ENCODE measurements at places on chromosomes 3 and 15.

DNA sequence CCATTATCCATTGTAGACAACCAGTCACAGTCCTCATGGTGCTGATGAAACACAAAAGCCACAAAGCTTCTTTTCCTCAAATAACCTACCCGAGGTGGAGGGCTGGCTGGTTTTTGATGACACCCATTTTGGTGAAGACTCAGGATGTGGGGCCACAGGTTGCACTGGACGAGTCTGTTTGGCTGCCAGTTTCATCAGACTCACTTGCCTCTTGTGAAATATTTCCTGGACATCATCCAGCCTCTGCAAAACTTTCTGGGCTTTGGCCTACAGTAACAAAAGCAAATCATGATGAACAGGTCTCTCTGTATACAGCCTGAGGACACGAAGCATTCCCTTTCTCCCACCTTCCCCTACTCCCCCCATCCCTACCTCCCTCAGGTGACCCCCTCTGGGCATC, 42.2 kb downstream of the B3GNT5 start:
- H3K27me3 ChIP-seq = no peaks in the 10 kb centered on the region
- peak overlapping the region; percentile 62 for H3K27ac ChIP-seq
- H3K36me3 ChIP-seq = no peaks in the 10 kb centered on the region
- DNase-seq = peak; percentile 82
- H3K4me1 ChIP-seq = no peaks in the 10 kb centered on the region

- peaks cover 19% of the 10 kb centered on the region for H3K27me3 ChIP-seq
- H3K4me3 ChIP-seq = no peak overlapping the region
- H3K27ac ChIP-seq = no peak overlapping the region
- DNase-seq = no peak
- H3K36me3 ChIP-seq = no peaks in the 10 kb centered on the region
These were observed 28.2 kb upstream of the GOLGA6C start for GRCh38 chr15:75230016-75230343.

- peak within 1 kb of the TSS; percentile 13 for H3K27ac ChIP-seq
- H3K4me1 ChIP-seq = peaks cover 6% of the 10 kb centered on the region
- no peak for DNase-seq
- H3K27me3 ChIP-seq = no peaks in the 10 kb centered on the region
These were observed at the start of gene TYRO3 for GRCh38 chr15:41558400-41559238. TSS of gene TYRO3 (plus strand) at chr15:41559212. CDS start at chr15:41559258, 46 bp downstream.

DNA sequence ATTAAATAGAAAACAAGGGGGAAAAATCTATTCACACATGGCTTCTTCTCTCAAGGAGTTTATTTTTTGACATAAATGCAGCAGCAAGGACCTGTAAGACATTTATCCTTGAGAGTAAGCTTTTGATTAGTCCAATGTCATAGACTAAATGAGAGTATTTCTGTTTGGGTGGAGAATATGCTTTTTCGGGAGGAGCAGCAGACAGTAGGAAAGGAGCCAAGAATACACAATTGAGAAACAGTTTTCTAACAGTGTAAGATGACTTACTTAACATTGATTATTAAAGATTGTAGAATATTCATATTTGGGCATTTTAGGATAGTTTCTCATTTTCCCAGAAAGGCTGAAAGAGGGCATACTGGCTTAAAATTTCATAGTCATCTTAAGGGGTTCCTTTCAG, 65.9 kb upstream of the PAQR5 start:
- no peaks in the 10 kb centered on the region for H3K27me3 ChIP-seq
- H3K36me3 ChIP-seq = no peaks in the 10 kb centered on the region
- no peak overlapping the region for H3K27ac ChIP-seq
- H3K4me3 ChIP-seq = no peak overlapping the region
- no peak for DNase-seq
- H3K4me1 ChIP-seq = no peaks in the 10 kb centered on the region

DNA sequence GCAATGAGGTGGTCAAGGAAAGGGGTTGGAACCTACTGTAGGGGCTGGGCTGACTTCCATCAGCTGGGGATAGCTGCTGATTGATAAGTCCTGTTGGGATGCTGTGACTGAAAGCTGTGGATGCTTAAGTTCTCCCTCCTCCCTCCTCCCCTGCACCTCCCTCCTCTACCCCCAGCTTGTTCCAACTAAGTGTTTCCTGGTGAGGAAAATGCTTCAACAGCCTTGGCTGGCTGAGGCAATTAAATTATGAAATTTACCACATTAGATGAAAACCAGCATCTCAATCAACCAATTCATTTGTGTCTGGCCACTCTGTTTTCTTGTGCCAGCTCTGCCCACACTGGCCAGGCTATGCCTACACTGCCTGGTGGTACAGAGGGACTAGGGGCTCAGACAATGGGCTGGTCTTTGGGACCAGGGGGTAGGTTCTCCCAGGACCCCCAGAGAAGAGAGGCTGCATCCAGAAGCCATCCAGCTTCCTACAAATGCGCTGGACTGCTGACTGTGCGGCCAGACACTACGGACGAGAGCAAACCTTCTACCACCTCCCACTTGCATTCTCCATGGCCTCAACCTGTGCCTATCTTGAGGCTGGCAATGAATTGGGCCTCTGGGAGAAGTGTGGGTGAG, 2.5 kb downstream of the KLHL25 start:
- DNase-seq = no peak
- H3K27me3 ChIP-seq = no peaks in the 10 kb centered on the region
- no peaks in the 10 kb centered on the region for H3K36me3 ChIP-seq
- peaks cover 11% of the 10 kb centered on the region for H3K4me1 ChIP-seq
- H3K27ac ChIP-seq = no peak overlapping the region

GRCh38 chr15:65384895-65385869, 7.4 kb upstream of the IGDCC3 start:
- DNase-seq = peak; percentile 79
- H3K4me3 ChIP-seq = peak overlapping the region; percentile 25
- peak overlapping the region; percentile 49 for H3K27ac ChIP-seq
- no peaks in the 10 kb centered on the region for H3K36me3 ChIP-seq
- H3K4me1 ChIP-seq = no peaks in the 10 kb centered on the region
- no peaks in the 10 kb centered on the region for H3K27me3 ChIP-seq

DNA sequence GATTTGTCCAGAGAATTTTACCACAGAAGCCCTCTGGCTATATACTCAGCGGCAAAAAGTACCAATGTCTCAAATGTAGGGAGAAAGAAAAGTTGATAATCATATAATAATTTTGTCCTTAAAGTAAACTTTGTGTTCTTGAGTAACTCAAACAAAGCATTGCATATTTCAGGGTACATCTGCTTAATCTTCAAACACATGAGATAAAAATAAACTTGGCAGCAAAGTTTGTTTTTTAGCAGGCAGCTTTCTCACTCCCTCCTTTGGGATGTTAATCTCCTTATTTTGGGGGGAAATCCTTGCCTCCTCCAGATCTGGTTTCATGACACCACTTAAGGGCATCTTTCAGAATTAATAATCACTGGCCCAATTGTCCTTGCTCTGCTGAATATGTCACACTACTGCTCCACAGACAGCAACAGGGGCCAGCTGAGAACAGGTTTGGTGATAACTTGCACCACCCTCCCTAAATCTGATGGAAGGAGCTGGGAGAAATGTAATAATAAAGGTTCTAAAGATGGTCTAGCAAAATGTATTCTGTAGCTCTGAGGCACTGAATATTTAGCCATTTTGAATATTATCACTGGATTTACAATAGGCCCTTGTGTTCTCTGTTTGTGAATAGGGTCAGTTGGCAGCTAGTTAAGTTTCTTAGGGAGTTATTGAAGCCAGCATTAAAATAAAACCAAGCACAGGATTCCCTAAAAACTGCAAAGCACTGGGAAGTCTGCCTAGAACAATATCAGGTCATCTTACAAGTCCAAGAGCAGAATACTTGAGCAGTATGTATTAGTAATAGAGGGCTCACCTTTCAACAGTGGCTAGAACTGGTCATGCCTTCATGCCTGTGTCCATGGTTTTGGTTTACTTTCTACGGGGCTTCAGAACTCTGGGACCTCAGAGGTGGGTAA, 79.2 kb downstream of the EFL1 start:
- peak overlapping the region; percentile 27 for H3K27ac ChIP-seq
- H3K27me3 ChIP-seq = no peaks in the 10 kb centered on the region
- no peak for DNase-seq
- H3K4me3 ChIP-seq = no peak overlapping the region
- H3K36me3 ChIP-seq = no peaks in the 10 kb centered on the region
- H3K4me1 ChIP-seq = peaks cover 5% of the 10 kb centered on the region

- H3K27ac ChIP-seq = peak overlapping the region; percentile 100
- H3K27me3 ChIP-seq = no peaks in the 10 kb centered on the region
- H3K4me3 ChIP-seq = peak overlapping the region; percentile 99
- DNase-seq = no peak
These were observed 1.1 kb upstream of the CSRNP1 start for GRCh38 chr3:39154280-39155021.

DNA sequence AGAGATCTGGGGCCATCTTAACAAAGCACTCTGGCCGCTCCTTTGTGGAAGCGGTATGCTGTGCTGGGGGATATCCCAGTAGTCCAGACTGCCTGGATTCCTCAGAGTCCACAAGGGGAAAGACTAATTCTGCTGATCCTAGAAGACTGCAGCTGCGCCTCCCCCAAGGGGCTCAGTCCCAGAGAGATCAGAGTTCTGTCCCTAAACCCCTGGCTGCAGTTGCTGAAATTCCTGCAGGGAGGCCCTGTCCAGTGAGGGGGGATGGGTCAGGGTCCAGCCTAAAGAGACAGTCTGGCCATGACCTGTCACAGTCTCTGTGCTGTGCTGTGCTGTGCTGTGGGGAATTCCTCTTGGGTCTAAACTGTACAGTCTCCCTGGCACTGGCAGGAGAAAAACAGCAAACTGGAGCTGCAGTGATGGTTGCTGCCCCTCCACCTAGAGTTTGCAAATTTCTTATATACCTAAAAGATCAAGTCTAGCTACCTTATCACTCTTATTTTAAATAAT, 575.1 kb upstream of the UBE2E2 start:
- H3K4me3 ChIP-seq = no peak overlapping the region
- H3K4me1 ChIP-seq = no peaks in the 10 kb centered on the region
- DNase-seq = no peak
- H3K27ac ChIP-seq = no peak overlapping the region
- H3K27me3 ChIP-seq = no peaks in the 10 kb centered on the region

GRCh38 chr3:171347301-171348039, 112.7 kb downstream of the TNIK start:
- H3K4me3 ChIP-seq = no peak overlapping the region
- H3K4me1 ChIP-seq = no peaks in the 10 kb centered on the region
- H3K36me3 ChIP-seq = no peaks in the 10 kb centered on the region
- no peaks in the 10 kb centered on the region for H3K27me3 ChIP-seq
- DNase-seq = no peak

GRCh38 chr3:169754711-169755110, 10.1 kb downstream of the TERC start:
- no peaks in the 10 kb centered on the region for H3K36me3 ChIP-seq
- H3K27me3 ChIP-seq = no peaks in the 10 kb centered on the region
- no peak overlapping the region for H3K27ac ChIP-seq
- no peak for DNase-seq

- H3K27ac ChIP-seq = peak overlapping the region; percentile 5
- no peaks in the 10 kb centered on the region for H3K36me3 ChIP-seq
- no peak overlapping the region for H3K4me3 ChIP-seq
- no peaks in the 10 kb centered on the region for H3K27me3 ChIP-seq
- DNase-seq = no peak
These were observed 208.5 kb downstream of the LPP start for GRCh38 chr3:188362405-188362831.

DNA sequence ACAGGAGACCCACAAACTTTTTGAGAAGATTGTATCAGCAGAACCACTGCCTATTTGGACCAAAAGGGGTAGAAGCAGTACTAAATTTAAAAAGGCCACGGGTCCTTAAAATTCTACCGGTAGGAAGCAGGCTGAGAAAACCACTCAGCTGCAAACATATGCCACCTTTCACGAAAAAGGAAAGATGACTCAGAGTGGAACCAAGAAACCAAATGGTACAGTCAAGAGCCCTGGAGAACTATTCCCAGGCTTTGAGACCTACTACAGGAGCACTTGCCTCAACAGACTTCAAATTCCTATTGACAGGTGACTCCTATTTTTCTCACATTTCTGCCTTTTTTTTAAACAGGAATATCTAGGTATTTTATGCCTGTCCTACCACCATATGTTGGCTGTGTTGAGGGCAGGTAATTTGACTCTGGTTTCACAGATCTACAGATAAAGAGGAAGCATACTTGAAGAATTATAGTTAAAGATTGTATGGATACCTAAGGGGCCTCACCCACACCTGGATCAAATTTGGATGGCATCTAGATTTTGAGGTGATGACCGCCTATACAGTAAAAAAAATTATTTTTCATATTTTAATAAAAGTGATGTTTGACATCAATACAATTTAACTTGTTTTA, 10.1 kb downstream of the GOLIM4 start:
- no peaks in the 10 kb centered on the region for H3K27me3 ChIP-seq
- no peaks in the 10 kb centered on the region for H3K4me1 ChIP-seq
- no peak overlapping the region for H3K27ac ChIP-seq
- H3K4me3 ChIP-seq = no peak overlapping the region
- H3K36me3 ChIP-seq = no peaks in the 10 kb centered on the region

DNA sequence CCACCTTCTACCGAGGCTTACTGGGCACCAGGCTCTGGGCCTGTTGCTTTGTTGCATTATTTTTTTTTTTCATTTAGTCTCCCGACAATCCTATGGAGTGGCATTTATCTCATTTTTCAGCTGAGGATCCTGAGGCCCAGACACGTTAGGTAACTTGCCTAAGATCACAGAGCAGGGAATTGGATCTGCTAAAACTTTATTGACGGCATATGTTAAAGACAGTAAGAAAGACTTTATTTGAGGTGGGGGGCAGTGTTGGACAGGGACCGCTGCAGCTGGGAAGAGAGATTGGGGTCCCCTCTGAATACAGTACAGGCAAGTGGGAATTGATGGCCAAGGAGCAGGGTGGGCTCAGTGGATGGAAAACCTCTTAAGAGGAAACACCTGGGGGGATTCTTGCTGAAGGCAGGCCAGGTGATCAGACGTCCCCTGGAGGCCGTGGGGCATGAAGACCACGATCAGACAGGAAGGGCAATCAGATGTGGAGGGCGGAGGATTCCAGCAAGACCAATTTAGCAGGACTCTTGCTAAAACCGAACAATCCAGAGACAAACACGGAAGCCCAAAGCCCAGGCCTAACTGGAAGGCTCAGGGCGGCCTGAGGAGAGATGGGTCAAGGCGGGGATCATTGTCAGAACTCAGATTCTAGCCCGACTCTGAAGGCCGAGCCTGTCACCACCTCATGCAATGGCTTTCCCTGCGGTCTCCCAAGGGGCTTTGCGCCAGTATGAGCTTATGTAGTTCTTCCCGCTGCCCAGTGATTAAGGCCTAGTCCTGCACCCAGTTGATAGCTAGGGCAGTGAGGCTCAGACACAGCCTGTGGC, 53.7 kb downstream of the RGMA start:
- H3K27me3 ChIP-seq = no peaks in the 10 kb centered on the region
- H3K36me3 ChIP-seq = no peaks in the 10 kb centered on the region
- H3K4me1 ChIP-seq = peaks cover 7% of the 10 kb centered on the region
- no peak overlapping the region for H3K27ac ChIP-seq
- peak; percentile 28 for DNase-seq
- H3K4me3 ChIP-seq = no peak overlapping the region

GRCh38 chr3:134317106-134317947, 56.9 kb downstream of the AMOTL2 start:
- H3K27me3 ChIP-seq = no peaks in the 10 kb centered on the region
- no peak for DNase-seq
- peaks cover 3% of the 10 kb centered on the region for H3K4me1 ChIP-seq
- no peak overlapping the region for H3K4me3 ChIP-seq
- H3K36me3 ChIP-seq = no peaks in the 10 kb centered on the region

GRCh38 chr3:195196266-195196665, 74.7 kb downstream of the XXYLT1 start:
- no peak overlapping the region for H3K4me3 ChIP-seq
- no peaks in the 10 kb centered on the region for H3K4me1 ChIP-seq
- H3K27me3 ChIP-seq = no peaks in the 10 kb centered on the region
- H3K36me3 ChIP-seq = no peaks in the 10 kb centered on the region
- no peak overlapping the region for H3K27ac ChIP-seq
